Stimulated activated CD8-positive, alpha-beta memory T cell treated with anti-CD3 and anti-CD28 coated beads, Interleukin-7, amount 100 ng/mL, for 1 hour (primary cell): ENCODE measurements at places on chromosomes 2 and 18.

- DNase-seq = no peak
Measured at GRCh38 chr2:204673877-204674276, 128.6 kb downstream of the PARD3B start.

GRCh38 chr18:8448130-8448529 lies 161.1 kb upstream of the RAB12 start:
- no peak for DNase-seq

DNA sequence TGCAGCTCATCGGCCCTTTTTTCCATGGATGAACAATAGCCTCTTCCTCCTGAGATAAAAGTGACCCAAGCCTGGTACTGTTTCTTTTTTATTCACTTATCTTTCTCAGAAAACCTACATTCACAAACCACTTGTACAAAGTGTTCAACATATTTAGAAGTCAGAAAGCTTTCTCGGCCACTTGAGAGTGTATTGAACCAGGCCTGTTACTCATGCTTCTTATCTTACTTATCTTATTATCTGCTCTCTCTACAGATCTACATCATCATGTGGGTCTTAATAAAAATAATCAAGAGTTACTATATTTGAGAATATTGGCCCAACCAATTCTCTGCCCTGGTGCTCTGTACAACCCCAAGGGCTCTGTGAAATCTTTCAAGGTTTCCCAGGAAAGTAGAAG lies 242.1 kb downstream of the MREG start:
- DNase-seq = no peak

GRCh38 chr2:41691561-41691960 lies 356.3 kb upstream of the PKDCC start:
- no peak for DNase-seq

GRCh38 chr18:62744076-62744968 lies 29.0 kb downstream of the PHLPP1 start:
- DNase-seq = no peak

DNA sequence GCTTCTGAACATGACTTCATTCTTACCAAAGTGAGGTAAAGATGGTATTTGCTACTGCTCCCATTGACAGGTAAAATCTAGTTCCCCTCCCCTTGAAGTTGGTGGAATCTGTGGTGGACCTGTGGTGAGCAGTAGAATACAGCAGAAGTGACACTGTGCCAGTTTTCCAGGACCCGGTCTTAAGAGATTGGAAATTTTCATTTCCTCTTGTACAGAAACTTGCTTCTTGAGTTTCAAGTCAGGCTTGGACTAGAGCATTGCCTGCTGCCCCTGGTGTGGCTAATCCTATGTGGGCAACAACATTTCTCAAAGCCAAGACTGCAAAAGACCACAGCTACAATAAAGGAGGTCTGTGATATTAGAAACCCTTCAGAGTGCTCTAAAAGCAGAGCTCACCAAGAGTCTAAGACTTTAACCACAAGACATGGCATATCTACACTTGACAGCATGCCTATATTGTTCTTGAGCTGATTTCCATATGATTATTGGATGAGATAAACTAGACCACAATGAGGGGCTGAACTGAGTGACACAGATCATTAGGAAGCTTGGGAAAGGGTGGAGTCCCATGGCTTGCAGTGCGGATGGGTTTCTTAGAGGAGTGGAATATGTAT lies 458.1 kb downstream of the BCL11A start:
- DNase-seq = no peak

- DNase-seq = no peak
Measured at GRCh38 chr2:10891390-10891789, 20.3 kb upstream of the KCNF1 start.
